ENCODE measurements at places on chromosomes 5 and 9.

GRCh38 chr5:14935341-14935740 is 63.8 kb upstream of the ANKH start:
- DNase-seq, result no peak

- no peak for DNase-seq
Observed at GRCh38 chr9:14627513-14627912, 65.7 kb downstream of the ZDHHC21 start.

DNA sequence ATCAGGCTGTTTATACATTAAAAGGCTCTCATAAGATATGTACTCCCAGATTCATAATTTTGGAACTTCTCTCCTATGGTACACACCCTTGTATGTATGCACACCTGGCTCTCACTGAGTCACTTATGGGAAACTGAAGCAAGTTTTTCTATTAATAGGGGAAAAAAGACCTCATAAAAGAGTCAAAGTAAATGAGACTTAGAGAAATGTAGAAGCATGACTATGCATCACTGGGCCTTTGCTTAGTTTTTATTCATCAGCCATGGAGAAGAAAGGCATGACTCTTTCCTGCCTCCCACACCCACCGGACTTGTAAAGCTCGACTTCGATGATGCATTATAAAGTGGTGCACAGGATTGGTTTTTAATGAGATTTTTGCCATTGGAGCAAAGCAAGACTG is 28.2 kb downstream of the MTAP start:
- DNase-seq, result no peak

DNA sequence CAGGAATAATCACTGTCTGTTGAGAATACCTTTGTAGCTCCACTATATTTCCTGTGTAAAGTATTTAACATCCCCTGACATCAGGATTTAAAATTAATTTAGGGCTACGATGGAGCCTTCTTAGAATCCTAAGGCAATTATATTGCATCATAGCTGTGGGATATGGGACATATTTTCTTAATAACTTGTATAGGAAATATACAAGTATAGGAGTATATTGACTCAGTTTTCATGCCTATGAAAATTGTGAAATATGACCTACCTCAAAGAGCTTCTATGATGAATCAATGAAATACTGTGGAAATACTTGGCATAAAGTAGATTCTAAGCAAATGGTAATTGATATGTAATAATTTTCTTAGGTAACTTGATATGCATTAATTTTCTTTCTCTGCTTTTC is 221.0 kb upstream of the KLF4 start:
- DNase-seq, result no peak

- no peak for DNase-seq
Observed at GRCh38 chr9:106915851-106916250, 52.9 kb downstream of the ZNF462 start.

DNA sequence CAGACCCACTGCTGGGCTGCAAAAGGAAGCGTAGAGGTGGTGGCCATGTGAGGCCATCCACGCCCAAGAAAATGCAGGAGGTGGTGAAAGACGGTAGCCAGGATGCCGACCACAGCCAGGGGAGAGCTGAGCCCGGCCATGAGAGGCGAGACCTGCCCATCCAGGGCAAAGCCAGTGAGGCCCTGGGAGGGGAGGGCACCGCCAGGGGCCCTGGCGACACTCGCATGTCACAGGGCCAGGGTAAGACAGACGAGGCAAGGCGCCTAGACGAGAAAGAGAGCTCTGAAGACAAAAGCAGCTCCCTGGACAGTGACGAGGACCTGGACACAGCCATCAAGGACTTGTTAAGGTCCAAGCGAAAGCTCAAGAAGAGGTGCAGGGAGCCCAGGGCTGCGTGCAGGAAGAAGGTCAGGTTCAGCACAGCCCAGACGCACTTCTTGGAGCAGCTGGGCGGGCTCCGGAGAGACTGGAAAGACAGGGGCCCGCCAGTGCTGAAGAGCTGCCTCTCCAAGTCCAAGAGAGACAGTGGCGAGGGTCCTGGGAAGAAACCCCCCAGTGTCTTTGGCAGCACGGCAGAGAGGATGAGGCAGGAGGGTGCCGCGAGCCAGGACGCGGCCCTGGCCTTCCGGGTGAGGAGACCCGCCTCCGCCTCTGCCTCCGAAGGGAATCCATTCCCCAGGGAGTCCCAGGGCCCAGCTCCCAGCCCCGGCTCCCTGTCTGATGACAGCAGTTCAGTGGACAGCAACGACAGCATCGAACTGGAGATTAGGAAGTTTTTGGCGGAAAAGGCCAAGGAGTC is 6.9 kb downstream of the PPP1R26 start:
- no peak for DNase-seq

GRCh38 chr9:131915181-131915580 is 164.5 kb downstream of the MED27 start:
- DNase-seq, result no peak

GRCh38 chr5:106121972-106122605 is 1548.6 kb downstream of the EFNA5 start:
- no peak for DNase-seq

DNA sequence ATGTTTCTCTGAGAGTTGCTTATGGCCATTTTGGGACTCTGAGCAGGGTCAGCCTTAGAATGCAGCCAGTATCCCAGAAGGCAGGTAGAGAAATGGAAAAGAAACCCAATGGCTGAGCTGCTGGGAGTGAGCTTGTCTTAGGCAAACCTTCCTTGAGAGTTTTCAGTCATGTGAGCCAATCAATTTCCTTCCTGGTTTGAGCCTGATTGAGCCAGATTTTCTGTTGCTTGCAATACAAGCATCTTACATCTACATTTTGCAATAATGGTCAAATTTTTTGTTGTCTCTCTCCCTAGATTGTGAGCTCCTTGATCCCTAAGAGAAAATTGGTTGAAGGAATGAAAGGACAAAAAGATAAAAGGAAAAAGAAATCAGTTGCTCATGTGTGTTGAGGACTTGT is 155.3 kb downstream of the SNX18 start:
- no peak for DNase-seq

- no peak for DNase-seq
Observed at GRCh38 chr9:26394025-26394424, 498.6 kb downstream of the CAAP1 start.

GRCh38 chr9:14307989-14308852 is 5.7 kb downstream of the NFIB start:
- no peak for DNase-seq

- DNase-seq, result no peak
Observed at GRCh38 chr5:39109606-39110005, 35.4 kb upstream of the RICTOR start.

GRCh38 chr5:9790276-9790675 is 160.1 kb upstream of the TAS2R1 start:
- no peak for DNase-seq

DNA sequence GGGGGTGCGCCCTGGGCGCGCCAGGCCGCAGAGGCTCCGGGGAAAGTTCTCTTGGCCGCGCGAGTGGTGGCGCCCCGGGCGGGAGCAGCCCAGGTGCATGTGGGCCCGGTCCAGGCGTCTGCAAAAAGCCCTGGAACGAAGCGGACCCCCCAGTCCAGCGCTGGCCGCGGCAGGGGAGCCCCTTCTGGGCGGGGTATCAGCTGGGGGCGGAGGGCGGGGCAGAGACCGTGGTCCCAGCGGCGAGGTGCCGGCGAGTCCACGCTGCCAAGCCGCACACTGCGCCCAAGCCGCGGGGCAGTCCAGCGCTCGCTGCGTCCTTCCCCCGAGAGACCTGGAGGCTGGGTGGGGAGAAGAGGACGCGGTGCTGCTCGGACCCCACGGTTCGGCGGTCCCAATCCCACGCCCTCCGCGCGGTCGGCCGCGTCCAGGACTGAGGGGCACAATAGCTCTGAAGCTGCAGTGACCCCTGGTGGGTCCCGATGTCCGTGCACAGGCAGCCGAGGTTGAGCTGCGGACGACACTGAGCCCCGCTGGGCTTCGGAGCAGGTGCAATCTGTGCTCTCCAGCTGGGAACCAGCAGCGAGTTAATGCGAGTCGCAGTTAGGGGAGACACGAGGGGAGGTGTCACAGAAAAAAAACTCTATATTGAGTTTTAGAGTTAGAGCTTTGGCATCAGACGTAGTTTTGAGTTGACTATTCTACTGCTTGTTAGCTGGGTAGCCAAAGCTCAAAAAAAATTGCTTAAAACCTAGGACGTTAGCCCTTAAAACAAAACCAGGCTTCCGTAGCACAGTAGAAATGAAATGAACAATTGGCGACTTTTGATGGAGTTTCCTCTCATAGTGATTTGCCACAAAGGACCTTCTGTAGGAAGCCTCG is 1.1 kb upstream of the EPB41L4A start:
- DNase-seq, result no peak

DNA sequence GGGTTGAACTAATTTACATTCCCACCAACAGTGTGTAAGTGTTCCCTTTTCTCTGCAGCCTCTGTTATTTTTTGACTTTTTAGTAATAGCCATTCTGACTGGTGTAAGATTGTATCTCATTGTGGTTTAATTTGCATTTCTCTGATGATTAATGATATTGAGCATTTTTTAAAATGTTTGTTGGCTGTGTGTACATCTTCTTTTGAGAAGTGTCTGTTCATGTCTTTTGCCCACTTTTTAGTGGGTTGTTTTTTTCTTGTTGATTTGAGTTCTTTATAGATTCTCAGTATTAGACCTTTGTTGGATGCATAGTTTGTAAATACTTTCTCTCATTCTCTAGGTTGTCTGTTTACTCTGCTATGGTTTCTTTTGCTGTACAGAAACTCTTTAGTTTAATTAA is 101.6 kb downstream of the NIPBL start:
- DNase-seq, result no peak

DNA sequence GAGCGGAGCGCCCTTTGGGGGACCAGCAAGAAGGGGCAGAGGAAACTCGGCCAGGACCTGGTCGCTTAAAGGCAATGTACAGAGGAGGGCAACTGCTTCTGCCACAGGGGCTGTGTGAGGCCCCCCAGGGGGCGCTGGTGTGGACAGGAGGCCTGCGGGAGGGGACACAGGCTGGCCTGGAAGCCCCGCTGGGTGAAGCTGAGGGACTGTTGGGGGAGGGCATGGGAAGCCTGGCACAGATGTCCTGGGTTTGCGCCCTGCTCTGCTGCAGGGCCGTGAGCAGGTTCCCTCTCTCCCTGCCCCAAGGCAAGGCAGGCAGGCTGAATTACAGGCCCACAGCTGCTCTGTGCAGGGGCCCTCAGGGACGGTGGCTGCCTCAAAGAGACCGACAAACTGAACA is 5.4 kb downstream of the MED22 start:
- DNase-seq, result no peak

- DNase-seq, result no peak
Observed at GRCh38 chr9:16213781-16214515, 656.5 kb downstream of the BNC2 start.

GRCh38 chr5:37950436-37950835 is 110.6 kb upstream of the GDNF start:
- DNase-seq, result no peak

- no peak for DNase-seq
Observed at GRCh38 chr9:110021891-110022290, 186.1 kb downstream of the C9orf152 start.

DNA sequence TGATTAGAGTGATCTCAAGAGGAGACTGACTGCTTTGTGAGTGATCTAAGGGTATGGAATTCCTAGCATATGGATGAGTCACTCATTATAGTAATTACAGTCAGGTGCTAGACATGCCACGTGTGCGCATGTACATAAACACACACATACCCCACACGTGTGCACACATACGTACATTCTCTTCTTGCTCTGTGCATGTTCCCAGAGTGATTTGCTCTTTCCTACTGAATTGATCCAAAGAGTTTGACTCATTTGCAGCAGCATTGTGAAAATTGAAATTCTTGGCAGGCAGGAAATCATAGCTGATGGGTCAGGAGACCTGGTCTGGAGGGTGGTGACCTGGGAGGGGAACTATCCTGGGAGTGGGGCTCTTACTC is 63.8 kb downstream of the ANGPTL2 start:
- no peak for DNase-seq

- DNase-seq, result no peak
Observed at GRCh38 chr5:57383093-57383861, 99.3 kb downstream of the ACTBL2 start.

DNA sequence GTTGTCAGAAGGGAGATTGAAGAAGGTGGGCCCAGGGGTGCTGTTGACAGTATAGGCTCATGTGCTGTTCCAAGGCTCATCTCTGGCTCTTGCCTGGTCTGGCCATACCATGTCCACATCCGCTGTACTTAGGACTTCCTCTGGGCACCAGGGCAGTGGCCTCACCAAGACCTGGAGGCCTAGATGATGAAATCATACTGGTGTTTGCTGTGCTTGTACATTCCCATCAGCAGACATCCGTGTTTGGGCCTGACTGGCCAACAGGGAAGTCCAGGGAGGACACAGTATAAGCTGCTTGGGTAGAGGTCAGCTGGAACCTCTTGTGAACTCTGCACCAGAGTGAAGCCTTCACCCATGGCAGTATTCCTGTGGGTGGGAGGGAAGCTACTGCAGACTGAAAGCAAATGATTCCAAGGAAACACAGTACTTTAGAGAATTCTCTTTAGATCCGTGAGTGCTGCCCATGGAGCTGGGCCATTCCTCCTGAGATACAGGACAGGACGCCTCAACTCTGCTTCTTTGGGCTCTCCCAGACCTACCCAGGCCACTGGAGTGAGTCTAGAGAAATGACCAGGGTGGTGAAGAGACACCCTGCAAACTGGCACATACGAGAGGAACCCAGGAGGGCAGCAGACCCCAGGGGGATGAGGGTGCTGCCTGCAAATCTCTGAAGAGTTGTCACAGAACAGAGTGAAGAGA is 22.5 kb downstream of the POLR1E start:
- DNase-seq, result no peak
